ENCODE measurements at places on chromosomes 3 and 15.

GRCh38 chr3:98917608-98918007 lies 16.1 kb upstream of the DCBLD2 start:
- no peak for DNase-seq

GRCh38 chr3:59316688-59317275 lies 267.0 kb upstream of the CFAP20DC start:
- no peak for DNase-seq

- DNase-seq, result no peak
Observed at GRCh38 chr3:123279121-123279520, 77.4 kb downstream of the SEC22A start.

GRCh38 chr3:132564070-132564465 lies 33.0 kb upstream of the ACKR4 start:
- no peak for DNase-seq

GRCh38 chr15:76343313-76343996 lies 6.9 kb downstream of the ISL2 start:
- no peak for DNase-seq

GRCh38 chr15:68214838-68215254 lies 9.7 kb upstream of the CALML4 start:
- no peak for DNase-seq

DNA sequence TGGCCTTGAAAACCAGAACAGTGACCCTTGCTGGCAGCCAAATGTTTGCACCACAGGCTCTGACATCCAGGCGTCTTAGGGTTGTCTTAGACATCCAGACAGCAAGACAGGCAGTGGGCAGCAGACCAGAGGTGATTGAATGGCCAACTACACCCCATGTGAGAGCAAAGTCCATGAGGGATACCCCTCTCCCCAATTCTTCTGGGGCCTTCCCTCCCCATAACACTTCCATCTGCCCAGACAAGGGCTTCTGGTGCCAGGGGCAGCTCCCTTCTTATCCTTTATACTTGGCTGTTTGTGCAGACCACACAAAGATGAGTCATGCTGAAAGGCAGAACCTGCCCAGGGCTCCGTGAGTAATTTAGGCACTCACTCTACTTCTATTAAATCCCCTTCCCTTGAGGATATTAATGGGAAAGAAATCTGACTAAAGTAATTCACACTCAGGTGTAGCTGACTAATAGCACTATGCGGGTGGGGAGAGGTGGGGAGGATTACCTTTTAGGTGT lies 257.9 kb downstream of the UACA start:
- DNase-seq, result no peak

DNA sequence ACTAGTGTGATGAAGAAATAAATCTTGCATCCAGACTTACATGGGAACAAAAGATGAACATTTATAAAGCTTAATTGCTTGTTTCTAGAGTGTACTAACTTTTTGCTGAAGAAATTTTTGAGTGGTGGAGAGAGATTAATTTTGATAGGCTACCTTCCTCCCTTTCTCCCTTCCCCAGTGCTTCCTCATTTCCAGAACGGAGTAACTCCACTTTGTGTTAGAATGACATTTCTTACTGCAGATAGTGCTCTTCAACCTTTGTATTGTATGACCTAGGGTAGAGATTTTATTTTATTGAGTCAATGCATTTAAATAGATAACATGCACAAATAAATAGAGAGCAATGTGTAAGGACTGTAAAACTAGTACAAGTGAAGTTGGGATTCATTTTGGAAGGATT lies 1.9 kb downstream of the ATP1B3 start:
- DNase-seq, result no peak

- no peak for DNase-seq
Observed at GRCh38 chr3:3194861-3195260, 15.4 kb upstream of the CRBN start.

- no peak for DNase-seq
Observed at GRCh38 chr15:49047456-49047855, 1.2 kb upstream of the SECISBP2L start.

DNA sequence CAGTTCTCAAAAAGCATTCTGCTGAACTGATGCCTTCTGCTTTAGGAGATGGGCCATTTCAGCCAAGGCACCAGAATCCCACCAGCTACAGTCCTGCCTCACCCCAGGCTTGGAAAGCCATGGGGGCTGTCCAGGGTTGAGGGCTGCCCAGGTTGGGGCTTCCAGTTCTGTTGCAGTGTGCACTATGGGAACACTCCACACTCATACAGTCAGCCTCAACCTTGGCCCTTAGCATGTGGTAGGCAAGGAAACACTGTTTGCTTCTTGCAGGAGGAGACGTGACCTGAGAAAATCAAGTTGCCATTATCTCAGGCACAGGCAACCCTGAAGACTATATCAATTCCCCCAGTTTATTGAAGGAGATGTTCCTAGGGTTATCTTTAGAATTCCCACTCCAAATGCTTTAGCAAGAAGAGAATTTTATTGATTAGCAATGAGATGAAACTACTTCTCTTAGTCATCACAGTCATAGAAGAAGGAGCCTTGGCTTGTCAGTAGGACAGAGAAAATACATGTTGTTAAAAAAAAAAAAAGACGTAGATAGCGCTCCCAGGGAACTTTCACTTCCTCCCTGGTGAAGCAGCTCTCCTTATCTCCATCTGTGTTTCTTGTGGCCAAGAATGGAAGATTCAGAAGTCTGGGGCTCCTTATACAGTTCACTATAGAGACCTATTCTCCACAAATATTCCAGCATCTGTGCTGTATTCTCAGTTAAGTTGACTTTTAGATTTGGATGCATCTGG lies 38.3 kb upstream of the IL12A start:
- no peak for DNase-seq

GRCh38 chr3:160927620-160928019 lies 171.6 kb downstream of the PPM1L start:
- DNase-seq, result no peak

- no peak for DNase-seq
Observed at GRCh38 chr3:73433079-73433478, 191.7 kb downstream of the PDZRN3 start.

GRCh38 chr3:41327718-41328117 lies 128.4 kb downstream of the CTNNB1 start:
- no peak for DNase-seq

Measured in CD4-positive, alpha-beta T cell (primary cell).